ENCODE measurements at places on chromosomes 12 and 14.

DNA sequence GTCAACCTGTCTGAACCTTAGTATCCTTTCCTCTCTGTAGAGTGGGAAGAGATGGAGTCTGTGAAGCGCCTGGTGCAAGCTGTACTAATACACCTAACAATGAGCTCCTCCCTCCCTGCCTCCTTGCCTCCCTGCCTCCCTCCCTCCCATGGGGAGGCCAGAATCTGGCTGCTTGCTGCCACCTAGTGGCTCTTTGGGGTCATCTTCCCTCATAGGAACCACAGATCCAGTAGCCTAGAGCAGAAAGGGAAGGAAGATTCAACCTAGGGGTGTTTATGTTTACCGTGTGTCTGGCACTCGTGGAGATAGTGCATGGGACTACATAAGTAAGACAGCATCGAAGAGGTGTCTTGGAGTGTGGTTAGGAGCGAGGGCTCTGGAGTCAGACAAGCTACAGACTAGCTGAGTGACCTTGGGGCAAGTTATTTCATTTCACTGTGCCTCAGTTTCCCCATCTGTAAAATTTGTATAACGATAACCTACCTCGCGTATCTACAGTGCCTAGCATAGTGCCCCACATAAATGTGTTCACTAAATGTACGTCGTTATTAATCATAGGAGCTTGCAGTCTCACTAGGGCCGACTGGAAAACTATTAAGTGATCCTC lies 35.5 kb upstream of the TSPAN9 start:
- DNase-seq, result peak; percentile 64

- no peak for DNase-seq
Measured at GRCh38 chr14:36270191-36270590, 50.2 kb downstream of the MBIP start.

DNA sequence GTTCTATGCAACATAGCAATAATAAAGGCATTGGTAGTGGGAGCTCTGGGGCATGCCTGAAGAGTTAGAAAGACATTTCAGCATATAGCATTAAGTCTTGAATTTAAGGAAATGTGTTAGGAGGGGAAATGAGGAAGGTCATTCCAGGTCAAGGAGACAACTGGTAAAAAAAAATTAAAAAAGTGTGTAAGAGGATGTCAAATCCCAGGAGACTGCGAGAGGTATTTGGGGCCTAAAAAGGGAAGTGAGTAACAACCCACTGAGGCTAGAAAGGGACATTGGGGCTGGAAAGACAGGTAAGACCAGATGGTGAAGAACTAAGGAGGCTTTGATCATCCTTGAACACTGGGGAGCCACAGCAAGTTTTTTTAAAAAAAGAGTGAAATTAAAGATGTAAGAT lies 152.9 kb downstream of the SLC25A21 start:
- no peak for DNase-seq

- DNase-seq, result no peak
Measured at GRCh38 chr12:119715268-119715620, 47.3 kb downstream of the PRKAB1 start.

DNA sequence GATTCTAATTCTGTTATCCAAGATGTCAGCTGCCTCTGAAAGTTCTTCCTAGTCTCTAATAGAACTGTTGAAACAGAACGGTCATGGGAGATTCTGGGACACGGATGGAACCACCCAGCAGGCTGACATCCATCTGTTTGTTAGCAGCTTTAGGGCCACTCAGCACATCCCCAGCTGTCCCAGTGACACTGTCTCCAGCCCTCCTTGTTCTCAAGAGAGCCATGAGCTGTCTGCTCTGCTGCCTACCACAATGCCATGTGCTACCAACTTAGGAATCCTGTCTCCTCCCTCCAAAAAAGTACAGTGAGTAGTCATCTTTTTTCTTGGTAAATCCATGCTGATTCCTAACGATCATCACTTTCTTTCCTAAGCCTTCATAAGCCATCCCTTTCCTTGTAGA lies 130.5 kb downstream of the ZFP36L1 start:
- DNase-seq, result no peak

DNA sequence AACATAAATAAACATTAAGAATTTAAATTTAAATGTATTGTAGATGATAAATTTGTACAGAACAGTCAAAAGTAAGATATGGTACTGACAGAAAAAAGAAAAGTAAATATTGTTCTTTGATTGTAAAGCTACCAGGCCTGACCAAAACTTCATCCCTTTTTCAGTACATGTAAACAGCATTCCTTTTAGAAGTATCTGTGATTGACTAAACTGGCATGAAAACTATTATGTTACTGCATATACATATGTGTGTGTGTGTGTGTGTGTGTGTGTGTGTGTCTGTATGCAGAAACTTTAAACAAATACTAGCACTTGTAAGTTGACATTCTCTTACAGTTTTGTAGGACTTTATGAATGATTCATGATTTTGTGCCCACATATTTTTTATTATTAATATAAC lies 270.9 kb downstream of the C12orf50 start:
- no peak for DNase-seq

- no peak for DNase-seq
Measured at GRCh38 chr14:88628033-88628432, 65.2 kb downstream of the ZC3H14 start.

- DNase-seq, result no peak
Measured at GRCh38 chr12:19988001-19988400, 380.3 kb upstream of the PDE3A start.

GRCh38 chr14:54085841-54086240 lies 129.2 kb upstream of the BMP4 start:
- no peak for DNase-seq

- DNase-seq, result no peak
Measured at GRCh38 chr12:52250048-52250990, 17.3 kb downstream of the KRT7 start.

DNA sequence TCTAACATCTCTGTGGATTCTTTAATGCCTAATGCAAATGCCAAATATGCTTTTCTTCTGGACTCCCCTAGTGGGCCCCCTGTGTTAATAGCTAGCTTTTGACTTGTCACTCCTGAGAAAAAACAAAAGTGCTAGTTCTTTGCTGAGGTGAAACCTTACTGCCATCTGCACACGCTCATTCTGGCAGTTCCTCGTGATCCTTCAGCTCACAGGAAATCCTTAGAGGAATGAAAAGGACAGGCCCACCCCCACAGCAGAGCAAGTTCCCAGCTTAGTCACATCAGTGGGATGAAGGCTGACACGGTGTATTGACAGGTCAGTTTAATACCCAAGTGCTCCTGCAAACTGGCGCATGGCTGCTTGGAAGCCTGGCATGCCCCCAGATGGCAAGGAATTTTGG lies 165.1 kb upstream of the ATP2B1 start:
- DNase-seq, result no peak

DNA sequence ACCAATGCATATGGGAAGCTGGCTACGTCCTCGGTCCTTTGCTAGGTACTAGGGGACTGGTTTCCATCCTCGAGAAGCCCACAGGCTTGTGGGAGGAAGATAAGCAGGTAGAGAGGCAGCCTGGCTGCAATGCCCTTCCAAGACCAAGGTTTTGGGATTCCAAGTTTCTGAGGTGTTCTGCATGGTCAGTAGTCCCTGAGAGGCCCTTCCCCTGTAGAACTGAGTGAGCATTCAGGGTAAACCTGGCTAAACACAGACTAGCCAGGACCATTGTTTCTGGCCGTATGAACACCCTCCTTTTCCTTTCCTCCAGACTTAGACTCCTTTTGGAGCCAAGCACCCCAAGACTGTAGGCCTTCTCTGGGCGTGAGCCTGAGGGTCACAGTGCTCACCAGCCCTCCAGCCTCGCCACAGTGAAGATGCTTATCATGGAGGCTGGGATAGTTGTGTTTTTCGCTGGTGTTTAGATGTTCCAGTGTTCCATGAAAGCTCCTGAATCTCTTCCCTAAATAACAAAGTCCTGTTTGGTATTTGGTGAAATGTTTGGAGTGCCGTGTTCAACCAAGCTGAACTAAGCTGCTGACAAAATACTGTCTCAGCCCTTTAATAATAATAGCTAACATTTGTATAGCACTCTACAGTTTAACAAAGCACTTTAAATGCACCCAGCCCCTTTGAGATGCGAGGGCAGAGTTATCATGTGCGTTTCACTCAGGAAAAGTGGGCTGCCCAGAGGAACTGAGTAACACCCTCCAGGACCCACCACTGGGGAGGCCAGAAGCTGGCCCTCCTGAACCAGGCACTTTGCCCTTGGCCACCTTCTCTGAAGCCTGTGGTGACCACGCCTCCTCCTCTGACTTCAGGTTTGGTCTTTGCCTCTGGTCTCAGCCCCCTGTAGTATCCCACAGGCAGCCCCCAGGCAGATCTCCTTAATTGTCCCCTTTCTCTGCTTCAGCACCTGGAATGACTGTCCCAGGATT lies 284.5 kb downstream of the CACNA1C start:
- no peak for DNase-seq

GRCh38 chr14:21300892-21301291 lies 21.0 kb downstream of the RPGRIP1 start:
- DNase-seq, result peak; percentile 15

DNA sequence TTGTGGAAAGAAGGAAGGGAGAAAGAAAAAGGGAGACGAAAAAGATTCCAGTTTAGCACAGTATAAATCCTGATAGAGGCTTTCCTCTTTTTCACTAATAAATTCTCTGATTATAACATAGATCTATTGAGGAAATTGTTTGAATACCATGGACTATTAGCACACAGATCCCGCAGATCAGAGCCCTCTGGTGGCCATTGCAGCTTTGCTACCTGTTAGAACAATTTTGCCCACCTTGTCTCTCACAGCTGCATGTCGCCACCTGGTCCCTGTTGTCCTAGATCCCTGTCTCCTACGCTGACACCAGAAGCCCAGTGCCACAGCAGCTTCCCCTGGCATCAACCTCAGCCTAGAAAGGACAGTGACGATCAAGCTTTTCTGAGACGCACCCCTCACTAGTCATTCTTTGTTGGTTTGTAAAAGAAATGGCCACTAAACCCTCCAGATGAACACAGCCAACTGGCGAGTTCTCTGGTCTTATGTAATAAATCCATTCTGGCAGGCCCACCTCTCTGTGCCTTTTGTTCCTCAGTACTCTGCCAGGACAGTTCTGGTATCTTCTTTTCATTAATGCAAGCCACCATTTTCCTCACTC lies 9.9 kb downstream of the GPHB5 start:
- peak; percentile 13 for DNase-seq

DNA sequence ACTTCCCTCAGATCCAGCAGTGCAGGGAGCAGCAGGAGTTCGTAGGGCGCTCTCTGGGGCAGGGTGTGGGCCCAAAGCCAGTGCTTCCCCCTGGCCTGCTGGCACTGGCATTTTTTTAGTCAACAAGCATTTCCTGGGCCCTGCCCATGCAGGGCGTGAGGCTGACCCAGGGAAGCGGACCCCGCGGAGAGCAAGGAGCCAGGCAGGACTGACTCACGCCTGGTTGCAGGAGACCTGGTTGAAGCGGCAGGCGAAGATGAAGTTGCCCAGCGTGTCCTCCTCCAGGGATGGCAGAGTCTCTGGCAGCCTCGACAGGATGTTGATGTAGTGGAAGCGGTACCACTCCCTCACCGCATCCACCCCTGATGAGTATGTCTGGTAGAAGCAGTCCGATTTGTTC lies 13.5 kb downstream of the SCNN1A start:
- peak; percentile 31 for DNase-seq

DNA sequence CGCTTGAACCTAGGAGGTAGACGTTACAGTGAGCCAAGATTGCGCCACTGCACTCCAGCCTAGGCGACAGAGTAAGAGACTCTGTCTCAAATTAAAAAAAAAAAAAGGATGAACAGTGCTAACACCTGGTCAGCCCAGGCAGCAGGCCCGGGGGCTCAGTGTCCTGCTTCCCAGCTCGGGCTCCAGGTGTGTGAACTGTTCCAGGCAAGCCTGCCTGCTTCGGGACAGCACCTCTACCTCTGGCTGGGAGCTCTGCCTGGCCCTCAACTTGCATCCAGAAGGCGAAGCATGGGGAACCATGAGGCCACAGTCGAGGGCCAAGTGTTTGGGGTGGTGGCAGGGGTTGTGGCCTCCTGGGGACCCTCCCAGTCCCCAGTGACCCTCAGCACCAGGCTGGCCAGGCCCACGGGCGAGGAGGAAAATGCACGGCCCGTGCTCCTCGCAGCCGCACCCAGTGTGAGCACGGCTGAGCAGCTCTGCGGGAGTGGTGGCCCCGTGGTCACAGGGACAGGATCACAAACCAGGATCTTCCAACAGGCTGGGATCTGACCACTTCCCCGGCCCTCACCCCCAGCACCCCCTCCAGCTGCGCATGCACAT lies 15.5 kb downstream of the CDCA4 start:
- DNase-seq, result no peak

DNA sequence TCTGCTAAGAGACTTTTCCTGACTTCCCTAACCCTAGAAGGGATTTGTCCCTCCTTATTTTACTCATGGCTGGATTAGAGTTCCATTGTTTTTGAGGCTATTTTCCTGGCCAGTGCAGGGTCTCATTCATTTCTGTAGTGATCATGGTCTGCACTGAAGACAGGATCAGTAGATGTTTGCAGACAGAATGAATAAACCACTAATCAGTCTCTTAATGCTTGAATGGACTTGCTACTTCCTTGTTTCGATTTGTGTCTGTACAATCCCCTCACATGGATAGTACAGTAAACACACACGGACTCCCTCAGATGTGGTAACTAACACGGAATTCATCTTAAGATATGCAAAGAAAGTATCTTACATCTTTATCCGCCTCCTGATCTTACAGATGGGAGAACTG lies 102.6 kb upstream of the PRB2 start:
- no peak for DNase-seq

- DNase-seq, result no peak
Measured at GRCh38 chr12:119139448-119139847, 39.3 kb upstream of the HSPB8 start.

DNA sequence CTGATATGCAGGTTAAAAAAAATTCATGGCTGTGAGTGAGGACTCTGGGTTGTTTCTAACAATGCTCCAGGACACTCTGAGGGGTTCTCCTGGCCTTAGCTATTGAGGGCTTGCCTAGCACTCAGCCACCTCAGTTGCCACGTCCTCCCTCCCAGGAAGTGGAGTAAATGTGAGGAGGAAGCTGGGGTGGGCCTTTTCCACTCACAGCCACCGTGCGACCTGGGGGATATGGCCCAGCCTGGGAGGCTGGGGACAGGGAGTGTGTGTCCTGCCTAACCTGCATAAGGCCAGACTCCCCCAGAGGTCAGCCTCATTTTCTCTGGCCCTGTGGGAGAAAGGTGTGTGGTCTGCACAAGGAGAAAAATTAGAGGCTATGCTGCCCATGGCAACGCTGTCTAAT lies 83.3 kb downstream of the CRACR2A start:
- DNase-seq, result no peak

DNA sequence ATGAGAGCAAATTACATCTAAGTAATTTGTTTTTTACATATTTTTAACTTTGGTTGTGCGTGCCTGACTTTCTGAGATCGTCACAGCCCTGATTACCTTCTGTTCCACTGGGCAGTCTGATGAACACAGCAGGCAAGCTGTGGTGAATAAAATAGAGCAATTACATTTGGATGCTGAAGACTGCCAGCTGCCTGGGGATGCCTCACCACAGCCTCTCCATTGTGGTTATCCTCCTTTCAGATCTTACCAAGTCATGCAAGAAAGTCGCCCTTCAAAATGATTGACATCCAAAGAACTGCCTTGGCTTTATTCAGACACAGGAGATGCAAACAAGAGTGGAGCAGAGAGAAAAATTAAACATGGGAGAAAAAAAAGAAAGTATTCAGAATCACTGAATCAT lies 456.6 kb upstream of the TMPO start:
- DNase-seq, result no peak

GRCh38 chr14:101294136-101294535 lies 267.2 kb upstream of the DIO3 start:
- DNase-seq, result no peak

GRCh38 chr14:55689981-55690871 lies 110.2 kb downstream of the KTN1 start:
- no peak for DNase-seq

Data from CD4-positive, alpha-beta T cell (primary cell).